Thoracic aorta (tissue), 2 donors: ENCODE measurements at places on chromosomes 5 and 9.

GRCh38 chr9:21402386-21403251 is 6.3 kb upstream of the IFNA8 start:
- DNase-seq, result no peak

GRCh38 chr5:179131886-179132585 is 71.9 kb downstream of the ZNF354C start:
- no peak for DNase-seq

- DNase-seq, result no peak
Measured at GRCh38 chr5:72556351-72557166, 49.3 kb upstream of the ZNF366 start.

DNA sequence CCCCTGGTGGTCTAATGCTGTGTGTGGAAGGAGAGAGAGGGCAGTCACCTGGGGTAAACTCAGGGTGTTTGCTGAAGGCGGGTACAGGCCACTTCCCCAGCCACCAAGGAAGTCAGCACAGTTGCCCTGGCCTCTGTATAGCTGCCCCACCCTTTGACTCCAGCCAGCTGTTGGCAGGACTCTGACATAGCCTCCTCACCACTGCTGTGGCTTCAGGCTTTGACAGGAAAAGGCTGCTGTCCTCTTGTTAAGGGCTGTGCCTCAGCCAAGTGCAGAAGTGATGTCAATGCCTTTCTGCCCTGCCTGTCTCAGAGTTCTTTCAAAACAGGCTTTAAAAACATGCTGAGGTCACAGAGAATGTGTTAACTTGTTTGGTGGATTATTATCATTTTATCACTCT is 487.2 kb upstream of the KLF4 start:
- DNase-seq, result no peak

DNA sequence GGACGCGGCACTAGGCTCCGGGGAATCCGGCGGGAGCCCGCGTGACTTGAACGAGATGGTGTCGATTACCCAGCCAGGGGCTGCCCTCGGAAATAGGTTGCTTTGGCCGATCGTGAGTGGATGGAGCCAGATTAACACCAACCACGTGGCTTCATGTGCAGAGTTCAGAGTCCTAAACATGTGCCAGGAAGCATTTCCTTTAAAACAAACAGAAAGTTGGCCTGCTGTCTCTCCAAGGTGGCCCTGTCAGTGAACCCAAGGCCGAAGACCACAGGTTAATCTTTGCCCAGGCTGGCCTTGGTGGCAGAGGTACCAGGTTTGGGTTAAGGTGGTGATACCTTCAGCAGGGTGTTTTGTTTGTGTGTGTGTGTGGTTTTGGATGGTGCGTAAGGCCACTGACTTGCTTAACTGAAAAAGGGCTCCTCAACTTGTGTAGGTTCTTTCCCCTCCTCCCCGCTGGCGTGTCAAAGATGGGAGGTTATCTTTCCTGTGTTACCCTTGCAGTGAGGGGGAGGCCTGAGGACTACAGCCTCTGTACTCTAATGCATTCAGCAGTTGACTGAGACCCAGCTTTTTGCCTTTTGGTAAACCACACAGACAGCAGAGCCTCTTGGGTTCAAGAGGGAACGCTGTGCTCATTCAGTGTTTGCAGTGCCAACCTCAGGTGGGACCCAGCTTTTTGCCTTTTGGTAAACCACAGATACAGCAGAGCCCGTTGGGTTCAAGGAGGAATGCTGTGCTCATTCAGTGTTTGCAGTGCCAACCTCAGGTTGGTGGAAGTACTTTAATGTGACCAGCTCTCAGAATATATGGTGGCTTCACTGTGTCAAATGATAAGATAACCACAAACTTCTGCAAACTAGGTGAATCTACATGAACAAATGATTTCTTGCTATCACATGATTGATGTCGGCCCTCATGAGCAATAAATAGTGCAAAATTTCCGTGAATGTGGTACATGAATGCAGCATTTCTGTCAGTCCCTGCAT is 1.4 kb downstream of the IQGAP2 start:
- no peak for DNase-seq

DNA sequence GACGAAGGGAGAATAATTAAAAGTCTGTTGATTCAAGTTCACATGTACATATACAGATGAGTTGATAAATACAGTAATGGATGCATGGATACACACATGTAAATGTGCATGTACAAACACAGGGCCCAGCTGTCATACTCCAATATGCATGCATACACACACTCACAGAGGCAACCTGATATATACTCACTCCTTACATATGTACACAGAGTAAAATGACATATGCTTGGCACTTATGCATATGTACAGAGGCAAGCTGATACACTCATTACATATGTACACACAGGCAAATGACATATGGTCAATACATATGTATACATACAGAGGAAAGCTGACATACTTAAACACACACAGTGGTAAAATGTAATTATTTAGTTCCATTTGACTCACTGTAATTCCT is 7.2 kb upstream of the TMEFF1 start:
- no peak for DNase-seq

- no peak for DNase-seq
Measured at GRCh38 chr5:87924436-87924835, 344.2 kb downstream of the TMEM161B start.

DNA sequence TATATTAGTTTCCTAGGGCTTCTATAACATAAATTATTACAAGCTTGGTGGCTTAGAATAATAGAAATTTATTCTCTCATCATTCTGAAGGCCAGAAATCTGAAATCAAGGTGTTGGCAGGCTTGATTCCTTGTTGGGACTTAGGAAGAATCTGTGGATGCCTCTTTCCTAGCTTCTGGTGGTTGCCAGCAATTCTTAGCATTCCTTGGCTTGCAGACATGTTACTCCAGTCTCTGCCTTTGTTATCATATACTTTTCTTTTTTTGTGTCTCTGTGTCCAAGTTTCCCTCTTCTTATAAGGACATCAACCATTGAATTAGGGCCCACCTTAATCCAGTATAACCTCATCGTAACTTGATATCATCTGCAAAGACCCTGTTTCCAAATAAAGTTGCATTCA is 31.4 kb downstream of the CTNNA1 start:
- DNase-seq, result no peak

DNA sequence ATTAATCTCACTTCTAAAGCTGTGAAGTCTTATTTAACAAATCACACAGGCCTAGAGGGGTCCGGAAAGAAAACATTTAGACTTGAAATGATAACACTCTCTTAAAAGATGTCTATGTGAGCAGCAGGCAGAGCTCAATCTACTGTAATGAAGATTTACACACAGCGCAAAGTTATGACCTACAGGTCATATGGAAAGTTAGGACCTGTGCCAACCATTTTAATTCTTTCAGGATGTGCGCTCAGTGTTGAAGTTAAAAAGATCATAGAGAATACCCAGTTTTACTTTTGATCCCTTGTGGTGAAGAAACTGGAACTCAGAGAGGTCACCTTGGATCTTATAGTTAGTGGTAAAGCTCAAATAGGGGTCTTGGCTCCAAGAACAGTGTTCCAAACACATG is 3.1 kb upstream of the CREBRF start:
- no peak for DNase-seq

- DNase-seq, result no peak
Measured at GRCh38 chr5:36029914-36030313, 36.8 kb downstream of the UGT3A2 start.

DNA sequence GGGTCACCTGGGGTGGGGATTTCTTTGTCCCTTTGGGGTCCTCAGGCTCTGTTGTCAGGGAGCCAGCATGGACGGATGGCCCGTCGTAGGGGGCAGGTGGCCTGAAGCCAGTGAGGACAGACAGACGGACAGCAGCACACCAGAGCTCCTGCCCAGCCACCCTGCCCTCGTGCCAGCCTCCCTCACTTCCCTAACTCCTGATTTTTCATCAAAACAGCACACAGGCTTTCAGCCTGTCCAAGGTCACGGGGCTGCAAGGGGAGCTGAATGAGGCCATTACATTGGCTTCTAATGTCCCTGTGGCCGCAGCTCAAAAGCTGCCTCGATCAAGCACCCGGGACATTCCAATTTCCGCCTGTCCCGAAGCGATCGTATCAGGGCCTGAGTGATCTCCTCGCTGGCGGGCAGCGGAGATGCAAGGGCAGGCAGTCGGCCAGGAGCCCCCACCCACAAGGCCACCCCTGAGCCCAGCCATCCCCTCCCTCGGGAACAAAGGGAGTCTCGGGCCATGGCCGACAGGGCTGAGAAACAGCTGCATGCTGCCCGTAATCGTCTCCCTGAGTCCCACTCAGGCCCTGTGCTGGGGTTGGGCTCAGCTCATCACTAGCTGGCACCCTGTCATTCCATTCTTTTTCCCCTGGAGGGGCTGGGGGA is 50.5 kb upstream of the RNU6ATAC start:
- DNase-seq, result no peak

GRCh38 chr5:88660947-88661805 is 221.8 kb downstream of the MEF2C start:
- DNase-seq, result no peak

DNA sequence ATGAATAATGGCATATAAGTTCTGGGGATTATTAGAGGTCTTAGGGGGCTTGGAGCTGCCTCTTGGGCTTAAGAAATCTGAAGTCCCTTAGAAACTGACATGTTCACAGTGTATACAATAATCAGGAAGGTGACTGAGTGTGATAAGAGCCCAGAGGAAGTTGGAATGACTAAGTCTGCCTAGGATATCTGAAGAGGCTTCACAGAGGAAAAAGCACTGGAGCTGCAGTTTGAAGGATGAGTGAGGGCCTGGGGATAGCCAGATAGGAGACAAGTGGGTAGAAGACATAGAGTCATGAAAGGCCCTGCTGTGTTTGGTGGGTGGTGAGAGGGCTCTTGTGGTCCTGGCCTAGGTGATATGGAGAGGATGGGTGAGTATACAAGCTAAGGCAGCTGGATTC is 8.8 kb downstream of the NEUROG1 start:
- no peak for DNase-seq

DNA sequence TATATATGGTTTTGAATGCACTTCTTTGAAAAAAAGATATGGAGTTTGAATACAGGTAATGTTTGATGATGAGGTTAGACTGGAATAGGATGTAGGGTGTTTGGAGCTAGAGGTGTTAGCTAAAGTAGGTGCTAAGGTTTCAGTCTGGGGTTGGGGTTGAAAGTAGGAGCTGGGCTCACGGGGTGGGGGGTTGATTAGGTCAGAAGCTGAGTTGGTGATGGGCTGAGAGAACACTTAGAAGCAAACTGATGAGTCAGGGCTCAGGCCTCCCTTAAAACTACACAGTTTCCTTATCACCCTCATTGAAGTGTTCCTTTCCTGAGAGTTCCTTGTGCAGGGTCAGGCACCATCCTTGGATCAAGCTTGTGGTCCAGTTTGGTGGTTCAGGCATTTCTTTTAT is 308.8 kb upstream of the ADAMTS16 start:
- no peak for DNase-seq

DNA sequence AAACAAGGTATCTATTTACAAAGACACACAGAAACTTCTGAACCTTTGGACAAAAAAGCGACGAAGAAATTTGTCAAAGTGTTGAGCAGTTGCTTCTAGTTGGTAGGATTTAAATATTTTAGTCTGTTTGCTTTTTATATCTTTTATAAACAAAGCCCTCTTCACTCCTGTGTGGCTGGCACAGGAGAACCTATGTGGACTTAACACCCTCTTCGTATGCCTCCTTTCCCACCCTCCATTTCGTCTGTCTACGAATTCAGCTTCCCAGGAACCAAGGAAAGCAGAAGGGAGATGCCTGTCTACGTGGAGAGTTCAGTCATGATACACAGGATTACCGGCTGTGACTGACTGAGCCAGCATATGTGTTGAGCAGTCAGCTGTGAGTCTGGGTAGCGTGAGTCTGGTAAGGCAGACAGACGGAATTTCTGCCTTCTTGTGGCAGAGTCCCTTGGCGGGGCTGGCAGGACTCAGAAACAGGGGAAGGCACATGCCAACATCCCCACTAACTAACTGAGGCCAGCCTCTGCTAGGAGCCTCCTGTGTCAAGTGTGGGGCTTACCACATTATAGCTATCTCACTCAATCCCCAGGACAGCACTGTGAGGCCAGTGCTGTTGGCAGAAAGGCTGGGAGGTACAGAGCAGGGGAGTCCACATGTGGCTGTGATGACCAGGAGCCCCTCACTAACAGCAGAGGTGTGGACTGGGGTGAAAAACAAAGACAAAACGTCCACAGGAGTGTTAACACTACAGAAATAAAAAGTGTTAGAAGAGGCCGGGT is 13.9 kb upstream of the ZFP62 start:
- no peak for DNase-seq

DNA sequence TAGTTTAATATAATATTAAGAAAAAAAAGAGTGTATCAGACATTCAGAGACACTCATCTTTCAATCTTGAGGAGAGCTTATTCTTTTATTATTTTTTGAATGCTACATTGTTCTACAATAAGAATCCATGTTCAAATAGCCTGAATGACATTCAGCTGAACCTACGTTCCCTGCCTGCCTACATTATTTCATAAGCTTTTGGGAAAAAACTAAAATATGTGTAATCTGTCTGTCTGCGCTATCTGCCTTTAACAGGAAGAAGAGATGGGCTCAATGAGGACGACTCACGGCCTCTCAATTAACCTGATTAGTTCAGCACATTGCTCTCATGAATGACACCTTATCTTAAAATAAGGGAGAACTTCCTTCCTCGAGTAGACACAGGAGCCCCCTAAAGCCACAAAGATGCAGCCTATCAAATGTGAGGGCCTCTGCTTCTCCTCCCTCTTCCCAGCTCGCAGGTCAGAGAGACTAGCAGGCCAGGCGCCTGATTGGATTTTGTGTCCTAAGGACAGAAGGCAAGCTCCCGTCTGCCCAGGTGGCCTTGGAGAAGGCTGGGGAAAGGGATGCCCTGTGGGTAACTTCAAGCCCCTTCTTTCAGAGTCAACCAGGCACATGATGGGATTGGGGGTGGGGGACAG is 37.8 kb downstream of the EBF1 start:
- DNase-seq, result no peak

- DNase-seq, result no peak
Measured at GRCh38 chr5:218457-219291, 554 bp downstream of the SDHA start.

DNA sequence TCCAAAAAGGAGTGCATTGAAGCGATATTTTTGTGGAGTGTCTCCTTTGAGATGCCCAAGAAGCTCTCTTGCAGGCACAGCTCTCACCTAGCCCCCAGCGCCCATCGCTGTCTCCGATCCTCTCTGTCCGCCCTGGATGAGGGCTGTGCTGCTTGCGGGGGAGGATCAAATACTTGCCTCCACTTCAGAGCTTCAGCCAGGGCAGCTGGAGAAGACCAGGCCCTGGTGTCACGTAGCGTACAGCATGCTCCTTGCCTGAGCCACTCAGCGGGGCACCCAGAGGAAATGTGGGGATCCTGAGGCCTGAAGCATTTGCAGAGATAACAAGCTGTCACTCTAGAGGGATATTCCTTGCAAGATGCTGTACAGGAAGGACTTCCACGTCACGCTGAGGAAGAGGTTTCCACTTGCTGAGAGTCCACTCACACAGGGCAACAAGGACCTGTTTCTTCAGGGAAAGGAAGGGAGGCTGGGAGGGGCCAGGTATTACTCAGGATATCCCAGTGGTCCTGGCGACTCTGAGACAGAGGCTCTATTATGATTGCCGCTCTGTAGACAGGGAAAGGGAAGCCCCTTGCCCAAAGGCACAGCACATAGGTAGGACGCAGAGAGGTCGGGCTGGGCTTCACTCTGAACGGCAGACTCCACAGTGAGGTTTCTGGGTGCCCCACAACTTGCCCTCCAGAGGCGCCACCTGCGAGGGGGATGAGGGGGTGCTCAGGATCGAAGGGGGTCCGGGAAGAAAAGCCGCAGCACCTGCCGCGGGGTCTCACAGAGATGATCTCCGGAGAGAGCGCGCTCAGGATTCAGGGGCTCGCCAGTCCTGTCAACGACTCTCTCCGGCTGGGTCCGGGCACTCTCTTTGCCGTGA is 64.0 kb downstream of the CRB2 start:
- DNase-seq, result no peak
